ENCODE measurements at places on chromosomes 3 and 15.

DNA sequence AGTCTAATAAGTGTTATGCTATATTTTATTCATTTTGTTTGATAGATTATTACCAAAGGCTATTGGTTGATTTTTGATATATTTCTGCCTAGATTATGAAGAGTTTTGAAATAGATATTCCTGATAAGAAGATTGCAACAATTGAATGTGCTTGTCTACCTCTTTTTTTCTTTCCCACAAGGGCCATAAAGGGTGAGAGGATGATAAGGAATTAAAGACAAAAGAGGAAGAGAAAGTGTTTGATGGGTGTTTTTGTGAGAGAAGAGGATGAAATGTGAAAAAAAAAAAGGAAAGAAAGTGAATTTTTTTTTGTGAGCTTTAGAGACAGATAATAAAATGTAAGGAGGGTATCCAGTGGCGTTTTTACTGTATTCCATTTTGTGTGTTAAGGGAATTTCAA is 244.4 kb downstream of the CHST2 start:
- DNase-seq = no peak

- peak; percentile 47 for DNase-seq
Observed at GRCh38 chr3:186361762-186362536, at the start of gene DGKG. DGKG (minus strand) TSS chr3:186362234; CDS start chr3:186320459, 41,775 bp downstream.

DNA sequence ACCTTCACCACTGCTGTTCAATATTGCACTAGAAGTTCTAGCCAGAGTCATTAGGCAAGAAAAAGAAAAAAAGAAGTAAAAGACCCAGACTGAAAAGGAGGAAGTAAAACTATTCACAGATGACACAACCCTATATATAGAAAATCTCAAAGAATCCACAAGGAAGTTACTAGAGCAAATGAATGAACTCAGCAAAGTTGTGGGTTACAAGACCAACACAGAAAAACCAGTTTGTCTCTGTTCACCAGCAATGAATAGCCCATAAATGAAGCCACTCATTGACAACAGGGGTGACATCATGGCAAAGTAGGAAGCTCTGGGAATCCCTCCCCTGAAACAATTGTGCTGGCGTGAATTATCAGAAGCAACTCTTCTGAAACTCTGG is 4.6 kb downstream of the CFAP100 start:
- no peak for DNase-seq

DNA sequence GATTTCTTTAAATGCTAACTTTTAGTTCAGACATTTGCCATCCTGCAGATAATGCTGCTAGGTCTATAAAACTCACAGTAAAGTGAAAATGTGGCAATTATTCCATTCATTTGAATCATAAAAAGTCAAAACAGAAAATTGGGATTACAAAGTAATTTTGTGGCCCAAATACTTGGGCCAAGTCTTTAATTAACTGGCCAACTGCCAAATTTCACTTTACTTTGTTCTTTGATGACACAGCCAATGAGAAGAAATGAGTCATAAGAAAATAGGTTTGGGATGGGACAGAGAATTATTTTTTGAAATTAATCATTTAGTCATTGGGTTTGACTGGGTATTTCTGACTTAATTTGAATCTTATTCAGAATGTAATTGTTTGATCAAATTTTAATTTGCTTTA is 89.8 kb upstream of the SLC2A2 start:
- DNase-seq = no peak

GRCh38 chr15:72783004-72783639 is 436 bp downstream of the ADPGK start:
- peak; percentile 54 for DNase-seq

DNA sequence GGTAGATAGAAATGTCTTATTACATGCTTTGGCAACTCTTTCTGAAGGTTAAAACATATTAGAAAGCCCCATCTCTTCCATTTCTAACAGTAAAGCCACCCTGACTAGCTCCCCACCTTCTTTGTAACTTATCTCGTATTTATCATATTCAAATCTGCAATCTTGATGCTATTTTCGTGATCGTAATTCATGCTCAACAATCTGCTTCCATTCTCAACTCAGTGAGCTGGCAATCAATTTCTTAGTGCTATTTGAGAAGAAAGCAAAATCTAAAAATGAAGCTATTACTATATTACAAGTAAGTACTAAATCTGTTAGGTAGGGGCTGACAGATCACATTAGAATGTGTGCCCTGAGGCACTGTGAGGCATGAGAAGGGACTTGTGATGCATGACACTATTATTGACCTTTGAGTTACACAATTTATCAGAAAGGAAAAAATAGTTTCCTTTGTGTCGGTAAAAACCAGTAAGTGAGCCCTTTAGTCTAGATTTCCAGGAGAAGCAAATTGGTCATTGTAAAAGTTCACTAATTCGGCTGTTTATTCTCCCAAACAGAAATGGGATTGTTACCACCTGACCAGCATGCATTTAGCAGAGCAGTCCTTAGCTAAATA is 379.7 kb upstream of the CNTN6 start:
- DNase-seq = no peak

DNA sequence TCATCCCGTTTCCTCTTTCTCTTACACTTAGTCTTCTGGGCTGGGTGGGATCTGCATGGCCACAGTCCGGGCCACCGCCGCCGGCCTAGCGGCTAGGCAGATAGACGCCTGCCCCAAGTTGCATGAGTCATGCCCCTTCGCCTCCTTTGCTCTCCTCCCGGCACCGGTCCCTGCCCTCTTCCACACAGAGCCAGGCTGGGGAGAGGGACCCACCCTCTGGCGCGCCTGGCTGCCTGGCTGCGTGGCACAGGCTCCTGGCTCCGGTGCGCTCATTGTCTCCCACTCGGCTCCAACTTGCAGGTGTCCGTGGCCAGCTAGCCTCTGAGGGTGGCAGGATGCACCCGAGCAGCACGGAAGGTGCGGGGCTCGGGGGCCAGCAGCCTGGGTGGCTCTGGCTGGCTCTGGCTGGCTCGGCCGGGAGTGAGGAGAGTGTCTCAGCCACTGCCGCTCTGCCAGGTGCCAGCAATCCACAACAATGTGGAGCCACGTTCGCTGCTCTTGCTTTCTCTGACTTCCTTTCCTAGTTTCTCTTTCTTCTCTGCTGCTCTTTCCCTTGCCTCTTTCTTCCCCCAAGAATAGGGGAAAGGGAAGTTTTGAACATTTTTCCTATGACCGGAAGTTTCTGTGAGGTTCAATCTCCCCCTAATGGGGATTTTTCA is 22.4 kb upstream of the MTHFS start:
- no peak for DNase-seq

DNA sequence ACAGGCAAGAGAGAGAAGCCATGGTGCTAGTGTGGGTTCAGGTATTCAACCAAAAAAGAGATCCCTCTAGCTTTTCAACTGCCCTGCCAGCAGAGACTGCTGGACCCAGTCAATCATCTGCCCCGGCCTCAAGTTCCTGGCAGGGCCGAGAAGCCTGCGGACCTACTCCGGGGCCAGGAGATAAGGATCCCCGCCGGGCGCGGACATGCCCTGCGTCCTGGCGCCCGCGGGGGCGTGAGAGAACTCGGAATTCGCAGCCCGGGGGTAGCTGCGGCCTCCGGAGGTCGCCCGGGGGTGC is 821 bp upstream of the MAGI1 start:
- no peak for DNase-seq

- DNase-seq = no peak
Observed at GRCh38 chr3:43726521-43726920, 35.8 kb downstream of the ABHD5 start.

- no peak for DNase-seq
Observed at GRCh38 chr3:4334548-4334947, 31.4 kb downstream of the SETMAR start.

DNA sequence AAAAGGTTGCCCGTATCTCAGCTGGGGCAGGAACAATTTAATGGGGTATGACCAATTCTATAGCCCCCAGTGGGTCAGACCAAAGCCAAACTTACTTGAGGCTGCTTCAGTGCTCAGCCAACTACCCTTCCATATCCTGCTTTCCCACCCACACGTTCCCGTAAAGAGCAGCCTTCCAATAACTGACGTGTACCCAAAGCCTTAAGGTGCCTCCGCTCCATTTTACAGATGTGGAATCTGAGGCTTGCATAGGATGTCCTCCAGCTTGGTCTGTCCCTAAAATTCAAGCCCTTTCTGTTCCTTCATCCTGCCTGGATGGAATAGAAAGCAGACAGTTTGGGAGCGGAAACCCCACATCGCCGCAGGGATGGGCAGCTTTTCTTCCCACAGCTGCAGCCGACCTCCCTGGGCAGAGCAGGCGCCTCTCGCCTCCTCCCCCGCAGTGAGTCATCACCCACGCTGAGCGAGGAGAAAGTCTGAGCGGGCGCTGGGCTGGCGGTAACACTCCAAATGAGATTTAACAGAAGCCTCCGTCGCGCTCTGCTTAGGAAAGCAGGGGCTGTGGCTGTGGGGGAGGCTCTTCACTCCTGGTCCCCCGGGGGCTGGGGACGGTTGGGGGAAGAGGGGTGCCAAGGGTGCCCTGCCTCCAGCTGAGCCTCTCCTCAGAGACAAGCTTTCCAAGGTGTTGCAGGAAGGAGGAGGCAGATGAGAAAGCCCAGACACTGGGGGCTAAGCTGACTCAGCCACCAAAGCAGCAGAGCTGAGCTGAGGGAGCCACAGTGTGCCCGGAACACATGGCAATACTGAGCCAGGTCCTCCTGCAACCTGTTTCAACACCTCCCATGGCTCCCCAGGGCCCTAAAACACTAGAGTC is 57.8 kb upstream of the HRH1 start:
- peak; percentile 81 for DNase-seq
